ENCODE measurements at places on chromosomes 6 and 20. TPM values are rescaled to one million over a fixed set of nuclear protein-coding genes. Genes with fewer than 3 reads are reported as not detected.

Gene AVP
- polyA plus RNA-seq: not detected

Gene SLC16A10
- polyA plus RNA-seq: 5.5 TPM

Gene PNPLA1
- polyA plus RNA-seq: not detected

Gene CRYBG1
- polyA plus RNA-seq: 2.3 TPM

Gene C20orf144
- polyA plus RNA-seq: 0.15 TPM

Gene SLC17A9
- polyA plus RNA-seq: 3.5 TPM

Gene KCNK5
- polyA plus RNA-seq: 30.8 TPM

Gene BTN1A1
- not detected for polyA plus RNA-seq

Gene ELOVL2
- polyA plus RNA-seq: 1.5 TPM

Gene TNFRSF21
- 24.7 TPM for polyA plus RNA-seq

Gene ZC2HC1B
- polyA plus RNA-seq: not detected

Gene ZNF165
- 4.0 TPM for polyA plus RNA-seq

Gene SIRPB1
- 0.19 TPM for polyA plus RNA-seq

Gene CARMIL1
- 8.8 TPM for polyA plus RNA-seq

Gene ZNF334
- polyA plus RNA-seq: 11.6 TPM

Gene UCKL1
- 67.8 TPM for polyA plus RNA-seq

Gene PGC
- 33.6 TPM for polyA plus RNA-seq

Gene PSORS1C2
- polyA plus RNA-seq: not detected

Gene FILIP1
- 0.33 TPM for polyA plus RNA-seq

Gene SEL1L2
- 0.46 TPM for polyA plus RNA-seq

Gene RIPOR2
- 0.89 TPM for polyA plus RNA-seq

Gene HUS1B
- 0.30 TPM for polyA plus RNA-seq

Gene SIM1
- 4.5 TPM for polyA plus RNA-seq

Gene TOP1
- 10.0 TPM for polyA plus RNA-seq

Gene GSTA4
- polyA plus RNA-seq: 19.3 TPM

Gene THEMIS
- polyA plus RNA-seq: 0.05 TPM

Gene NRSN1
- polyA plus RNA-seq: 1.2 TPM

Gene OPRM1
- polyA plus RNA-seq: 0.05 TPM

Gene CDC40
- polyA plus RNA-seq: 8.7 TPM

Gene GCNT2
- polyA plus RNA-seq: 1.5 TPM

Gene MRAP2
- 20.2 TPM for polyA plus RNA-seq

Gene RBPJL
- polyA plus RNA-seq: 1,575 TPM

Gene CD24
- polyA plus RNA-seq: 417 TPM

Gene PPP1R3D
- polyA plus RNA-seq: 2.6 TPM

Gene SLC23A2
- polyA plus RNA-seq: 12.9 TPM

Gene CYP39A1
- 7.3 TPM for polyA plus RNA-seq

Gene ANKRD66
- not detected for polyA plus RNA-seq

Measured in pancreas (tissue), 10 donors.